ENCODE measurements at places on chromosomes 11 and 22.

DNA sequence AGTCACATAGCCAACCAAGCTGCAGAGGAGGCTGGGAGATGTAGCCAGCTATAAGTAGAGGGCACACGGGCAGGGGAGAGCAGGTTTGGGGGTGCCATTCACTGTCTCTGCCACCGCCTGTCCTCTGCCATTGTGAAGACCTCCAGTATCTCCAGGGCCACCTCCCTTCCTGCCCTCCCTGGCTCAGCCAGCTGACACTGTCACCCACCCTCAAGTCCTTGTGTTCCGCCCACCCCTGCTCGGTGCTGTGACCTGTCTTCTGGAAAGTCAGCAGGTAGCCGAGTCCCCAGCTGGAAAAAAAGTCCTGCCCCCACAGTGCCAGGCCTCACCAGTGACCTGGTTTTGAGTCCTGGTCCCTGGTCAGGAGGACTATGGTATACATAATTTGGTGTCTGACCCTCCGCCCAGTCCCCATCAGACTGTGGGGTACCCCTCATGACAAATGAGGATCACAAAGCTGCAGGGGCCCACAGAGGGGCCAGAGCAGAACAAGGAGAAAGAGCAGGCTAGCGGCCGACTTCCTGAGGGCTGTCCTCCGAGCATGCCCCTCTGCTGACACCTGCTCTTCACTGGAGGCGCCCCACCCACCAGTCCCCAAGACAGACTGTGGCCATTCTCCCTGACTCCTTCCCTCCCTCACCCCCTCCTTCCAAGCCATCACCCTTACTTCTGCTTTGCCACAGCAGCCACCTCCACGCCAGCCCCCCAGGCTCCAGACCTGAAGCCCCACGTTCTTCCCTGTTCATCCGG, 7.1 kb upstream of the IL2RB start:
- no peak for DNase-seq

DNA sequence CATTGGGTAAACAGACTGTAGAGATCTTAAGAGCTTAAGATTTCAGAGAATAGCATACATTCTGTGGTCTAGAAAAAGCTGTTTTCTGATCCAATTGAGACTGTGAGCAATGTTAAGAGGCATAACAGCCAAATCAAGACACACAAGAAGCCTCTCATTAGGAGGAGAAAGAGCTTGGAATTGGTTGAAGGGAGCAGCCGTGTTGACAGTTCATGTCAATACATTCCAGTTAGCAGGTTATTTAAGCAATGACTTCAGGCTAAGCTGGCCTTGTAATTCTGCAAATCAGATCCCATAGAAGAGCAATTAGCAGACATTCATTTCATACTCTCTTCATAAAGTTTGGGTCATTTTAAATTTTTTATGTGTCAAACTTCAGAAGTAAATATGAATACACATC, 50.9 kb downstream of the ETS1 start:
- DNase-seq = no peak

- DNase-seq = no peak
Measured at GRCh38 chr11:31956310-31956709, 134.6 kb upstream of the RCN1 start.

GRCh38 chr11:68215524-68216170, 2.6 kb upstream of the KMT5B start:
- DNase-seq = no peak

GRCh38 chr22:42688241-42689211, 32.1 kb downstream of the A4GALT start:
- DNase-seq = no peak

DNA sequence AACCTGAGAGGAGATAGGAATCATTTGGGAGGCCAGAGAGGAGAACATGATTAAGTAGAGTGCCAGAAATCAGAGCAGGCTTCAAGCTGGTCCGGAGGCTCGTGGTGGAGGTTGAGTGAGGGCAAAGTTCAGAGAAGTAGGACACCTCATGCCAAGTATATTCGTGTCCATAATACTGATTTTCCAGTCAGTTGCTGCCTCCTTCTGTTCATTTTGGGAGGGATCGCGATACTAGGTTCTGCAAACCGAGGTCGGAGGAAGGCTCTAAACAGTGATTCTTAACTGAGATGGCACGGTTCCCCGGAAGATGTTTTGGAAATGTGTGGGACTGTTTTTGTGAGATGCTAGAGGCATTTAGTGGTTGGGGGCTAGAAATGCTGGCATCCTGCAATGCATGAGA, 13.6 kb upstream of the CD3E start:
- no peak for DNase-seq

- no peak for DNase-seq
Measured at GRCh38 chr22:39979458-39979857, 15.3 kb upstream of the FAM83F start.

- DNase-seq = no peak
Measured at GRCh38 chr11:96139691-96140090, 203.3 kb downstream of the MAML2 start.

GRCh38 chr11:73538381-73538872, 59.5 kb downstream of the FAM168A start:
- no peak for DNase-seq

- peak; percentile 46 for DNase-seq
Measured at GRCh38 chr22:49534386-49534785, 293.3 kb downstream of the BRD1 start.

- DNase-seq = no peak
Measured at GRCh38 chr11:57787920-57788702, 26.5 kb downstream of the CTNND1 start.

DNA sequence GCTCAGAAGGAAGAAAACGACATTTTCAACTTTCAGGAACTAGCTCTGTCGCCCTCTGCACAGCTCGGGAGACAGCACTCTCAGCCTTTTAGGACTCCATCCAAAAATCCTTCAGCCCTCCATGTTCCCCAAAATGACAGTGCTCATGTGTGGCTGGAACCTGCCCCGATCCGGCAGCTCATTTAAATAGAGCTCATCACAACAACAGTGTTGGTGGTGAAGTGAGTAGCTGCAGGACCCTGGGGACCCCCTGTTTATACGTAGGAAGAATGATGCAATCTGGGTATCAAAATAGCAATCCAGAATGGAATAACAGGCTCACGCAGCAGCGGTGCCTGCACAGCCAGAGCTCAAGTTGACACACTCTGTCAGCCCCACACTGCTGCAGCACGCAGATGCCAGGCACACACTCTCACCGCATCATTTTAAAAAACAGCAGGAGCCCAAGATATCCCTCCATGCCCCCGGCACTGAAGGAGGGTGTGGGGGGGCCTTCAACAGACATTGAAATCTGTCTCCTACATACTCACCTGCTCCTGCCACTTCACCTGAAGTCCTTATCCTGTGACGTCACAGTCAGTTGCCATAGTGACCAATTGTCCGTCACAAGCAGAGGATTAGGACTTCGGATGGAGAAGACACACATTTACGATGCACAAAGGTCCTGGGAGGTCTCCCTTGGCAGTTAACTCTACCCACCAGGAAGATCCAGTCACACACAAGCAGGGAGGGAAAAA, 24.0 kb downstream of the TRIM66 start:
- no peak for DNase-seq

- no peak for DNase-seq
Measured at GRCh38 chr11:100469835-100470234, 217.3 kb upstream of the ARHGAP42 start.

DNA sequence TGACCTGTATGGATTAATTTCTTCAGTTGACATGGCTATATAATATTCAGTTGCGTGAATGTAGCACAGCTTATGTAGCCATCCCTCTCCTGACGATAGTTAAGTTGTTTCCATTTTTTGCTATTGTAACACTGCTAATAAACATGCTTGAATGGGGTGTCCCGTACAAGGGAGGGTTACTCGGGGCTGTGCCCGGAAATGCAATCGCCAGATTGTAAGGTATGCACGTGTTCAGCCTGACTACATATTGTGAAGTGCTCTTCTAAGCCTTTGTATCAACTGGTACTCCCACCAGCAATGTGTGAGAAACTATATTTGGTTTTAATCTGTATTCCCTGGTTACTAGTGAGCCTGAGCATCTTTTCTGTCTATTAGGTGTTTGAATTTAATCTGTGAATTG, 16.1 kb downstream of the ST3GAL4 start:
- DNase-seq = no peak

- no peak for DNase-seq
Measured at GRCh38 chr11:77882396-77882795, 61.5 kb downstream of the AAMDC start.

GRCh38 chr22:26267856-26268255, 98.6 kb downstream of the SEZ6L start:
- no peak for DNase-seq

DNA sequence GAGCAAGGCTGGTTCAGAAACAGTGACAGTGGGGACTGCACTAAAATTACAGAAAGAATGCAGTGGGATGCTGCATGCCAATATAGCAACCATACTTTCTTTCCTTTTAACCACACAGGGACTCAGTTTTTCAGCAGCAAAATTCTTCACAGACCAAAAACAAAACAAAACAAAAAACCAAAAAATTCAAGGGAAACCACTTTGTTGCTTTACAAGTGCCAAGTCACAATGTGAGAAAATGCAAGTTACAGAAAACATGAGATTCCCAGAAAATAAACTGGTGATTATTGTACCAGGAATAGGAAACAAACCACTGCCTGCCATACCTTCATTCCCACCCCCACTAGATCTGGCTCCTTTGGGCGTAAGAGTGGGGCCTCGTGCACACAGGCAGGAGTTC, 52.6 kb downstream of the TENM4 start:
- DNase-seq = no peak

GRCh38 chr11:121930004-121930965, 185.7 kb downstream of the BLID start:
- DNase-seq = no peak

- DNase-seq = peak; percentile 58
Measured at GRCh38 chr22:48098921-48099245, 1336.4 kb downstream of the TBC1D22A start.

DNA sequence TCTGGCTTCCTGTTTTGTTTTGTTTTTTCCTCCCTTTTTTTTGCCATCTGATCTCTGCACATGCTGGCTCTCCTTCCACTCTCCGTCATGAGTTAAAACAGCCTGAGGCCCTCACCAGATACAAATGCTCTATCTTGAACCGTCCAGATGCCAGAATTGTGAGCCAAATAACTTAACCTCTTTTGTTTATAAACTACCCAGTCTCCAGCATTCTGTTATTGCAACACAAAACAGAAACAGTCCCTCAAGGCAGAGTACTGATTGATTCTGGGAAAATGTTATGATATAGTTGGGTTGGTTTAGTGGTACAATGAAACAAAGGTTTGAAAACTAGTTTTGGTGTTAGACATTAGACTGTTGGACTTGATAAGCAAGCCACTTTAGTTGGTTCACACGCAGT, 1390.0 kb upstream of the RAG2 start:
- no peak for DNase-seq

GRCh38 chr11:34680206-34680605, 59.3 kb downstream of the EHF start:
- DNase-seq = no peak

DNA sequence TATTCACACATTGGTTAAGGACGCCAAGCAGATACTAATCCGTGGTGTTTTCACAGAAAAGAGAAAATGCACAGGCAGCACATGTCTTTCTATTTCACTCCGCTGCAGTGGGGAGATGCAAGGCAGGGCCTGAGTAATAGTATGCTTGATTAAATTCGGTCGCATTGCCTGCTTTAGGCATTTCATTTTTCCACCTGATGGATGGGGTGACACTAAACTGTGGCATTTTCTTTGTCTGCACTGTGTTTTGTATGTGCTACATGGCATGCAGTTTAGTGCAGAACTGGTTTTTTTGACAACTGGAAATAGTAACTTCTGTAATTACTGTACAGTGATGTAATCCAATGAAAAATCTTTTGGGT, 94.9 kb downstream of the SLC17A6 start:
- DNase-seq = no peak

- DNase-seq = no peak
Measured at GRCh38 chr11:18844753-18845367, 53.3 kb upstream of the PTPN5 start.

- DNase-seq = peak; percentile 50
Measured at GRCh38 chr11:134562941-134563471, 151.0 kb upstream of the B3GAT1 start.

- no peak for DNase-seq
Measured at GRCh38 chr11:27558401-27558800, 51.8 kb upstream of the LIN7C start.

- no peak for DNase-seq
Measured at GRCh38 chr11:125347261-125347585, 148.8 kb downstream of the FEZ1 start.

- no peak for DNase-seq
Measured at GRCh38 chr11:113681282-113681681, 24.8 kb downstream of the TMPRSS5 start.

- DNase-seq = no peak
Measured at GRCh38 chr11:79413268-79413667, 27.6 kb downstream of the TENM4 start.

DNA sequence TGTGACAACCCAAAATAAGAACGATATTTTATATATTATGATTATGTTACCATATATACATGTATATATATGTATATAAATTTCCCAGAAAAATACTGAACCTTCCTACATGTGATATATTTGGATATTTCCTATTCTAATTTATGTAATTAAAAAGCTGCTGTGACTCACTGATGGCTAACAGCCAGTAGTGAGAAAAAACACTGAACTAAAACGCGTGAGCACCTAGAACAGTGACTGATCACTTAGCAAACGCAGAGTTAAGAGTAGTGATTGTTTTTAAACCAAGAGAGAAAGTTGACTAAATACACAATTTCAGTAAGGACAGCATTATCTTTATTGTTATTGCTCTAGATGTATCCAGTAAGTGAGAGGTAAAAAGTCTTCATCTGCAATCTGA, 213.8 kb downstream of the TMEM135 start:
- no peak for DNase-seq

DNA sequence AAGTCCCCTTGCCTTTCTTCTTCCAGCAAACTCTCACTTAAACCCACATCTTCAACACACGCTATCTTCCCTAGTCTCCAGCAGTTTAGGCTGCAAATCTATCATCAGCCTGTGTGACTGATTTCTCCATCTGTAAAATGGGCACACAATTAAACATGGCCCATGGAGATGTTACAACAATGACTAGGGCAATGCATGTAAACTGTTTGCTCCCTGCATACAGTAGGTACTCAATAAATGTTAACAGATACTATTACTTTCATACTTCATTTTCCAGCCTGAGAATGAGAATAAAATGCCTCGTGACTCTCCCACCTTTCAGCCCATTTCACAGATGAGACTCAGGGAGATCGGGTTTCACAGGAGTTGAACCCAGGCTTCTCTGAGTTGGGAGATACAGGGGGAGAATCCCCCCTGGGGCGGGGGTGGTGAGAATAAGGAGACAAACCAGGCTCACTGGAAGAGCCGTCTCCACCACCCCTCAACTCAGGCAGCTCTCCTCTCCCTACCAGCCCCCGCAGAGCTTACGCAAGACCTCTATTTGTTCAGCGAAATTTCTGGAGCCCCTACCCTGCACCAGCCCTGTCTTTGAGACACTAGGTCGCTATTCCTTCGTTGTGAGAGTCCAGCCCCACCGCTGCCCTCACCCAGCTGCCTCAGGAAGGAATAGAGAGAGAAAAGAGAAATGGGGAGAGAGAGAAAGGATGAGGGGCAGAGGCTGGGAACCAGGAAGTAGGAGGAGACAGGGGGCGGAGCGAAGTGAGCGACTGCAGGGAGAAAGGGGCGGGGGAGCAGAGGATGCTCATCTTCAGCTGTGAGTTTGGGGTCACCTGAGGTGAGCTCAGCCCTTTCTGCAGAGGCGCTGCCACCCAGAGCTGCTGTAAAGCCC, 42.1 kb upstream of the KLHL35 start:
- DNase-seq = peak; percentile 79

- DNase-seq = no peak
Measured at GRCh38 chr22:46003271-46004091, 26.5 kb upstream of the WNT7B start.

GRCh38 chr22:44449061-44449682, 48.9 kb downstream of the RTL6 start:
- DNase-seq = peak; percentile 57

GRCh38 chr11:87523276-87523675, 485.5 kb downstream of the TMEM135 start:
- no peak for DNase-seq
